Suprapubic skin (tissue), 4 donors: ENCODE measurements at places on chromosomes 6 and 20.

- DNase-seq, result no peak
Observed at GRCh38 chr6:41871691-41872090, 23.5 kb downstream of the USP49 start.

DNA sequence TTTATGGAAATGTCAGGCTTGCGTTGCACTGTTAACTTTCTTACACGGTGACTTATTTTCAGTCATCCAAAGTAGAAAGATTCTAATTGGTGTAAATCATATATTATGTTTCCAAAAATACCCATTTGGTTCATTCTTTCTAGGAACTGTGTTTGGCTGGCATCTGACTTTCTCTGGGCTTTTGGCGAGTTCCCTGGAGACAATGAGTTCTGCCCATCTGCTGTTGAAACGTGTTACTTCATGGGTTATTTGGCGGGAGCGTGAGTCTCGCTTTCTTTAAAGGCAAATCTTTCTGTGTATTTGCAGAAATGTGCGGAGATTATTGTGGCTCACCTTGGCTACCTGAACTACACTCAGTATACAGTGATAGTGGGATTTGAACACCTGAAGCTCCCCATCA, 29.5 kb downstream of the TMEM181 start:
- DNase-seq, result no peak

- DNase-seq, result no peak
Observed at GRCh38 chr20:42130810-42131596, 512.8 kb upstream of the CHD6 start.

DNA sequence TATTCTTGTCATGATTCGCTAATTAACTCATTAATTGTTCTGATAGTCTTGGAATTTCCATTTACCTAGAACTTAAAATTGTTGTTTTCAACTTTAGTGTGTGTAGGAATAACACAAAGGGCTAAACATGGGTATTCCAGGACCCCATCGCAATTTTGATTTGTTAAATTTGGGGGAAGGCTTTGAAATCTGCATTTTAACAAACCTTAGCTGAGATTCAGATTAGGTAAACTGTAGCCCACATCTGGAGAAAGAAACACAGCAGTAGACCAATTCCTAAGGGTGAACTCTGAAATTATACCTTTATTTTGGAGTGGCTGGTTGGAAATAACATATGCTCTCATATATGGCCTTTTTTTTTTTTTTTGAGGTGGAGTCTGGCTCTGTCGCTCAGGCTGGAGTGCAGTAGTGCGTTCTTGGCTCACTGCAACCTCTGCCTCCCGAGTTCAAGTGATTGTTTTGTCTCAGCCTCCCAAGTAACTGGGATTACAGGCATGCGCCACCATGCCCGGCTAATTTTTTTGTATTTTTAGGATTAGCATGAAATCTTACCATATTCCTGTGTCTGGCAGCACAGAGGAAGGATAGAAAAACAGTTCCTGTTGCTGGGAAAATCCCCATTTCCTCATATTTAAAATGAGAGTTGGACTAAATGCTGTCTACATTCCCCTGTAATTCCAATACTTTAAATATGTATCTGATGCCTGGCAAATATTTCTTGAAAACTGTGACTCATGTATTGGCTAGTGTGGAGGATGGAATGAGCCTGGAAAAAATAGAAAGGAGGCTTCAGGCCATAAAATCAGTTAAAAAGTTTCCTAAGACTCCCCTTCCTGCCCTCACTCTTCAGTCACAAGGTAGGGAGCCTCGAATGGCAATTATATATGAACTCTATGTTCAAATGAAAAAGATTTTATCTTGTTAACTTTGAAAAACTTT, 96.7 kb upstream of the FAM184A start:
- DNase-seq, result no peak

DNA sequence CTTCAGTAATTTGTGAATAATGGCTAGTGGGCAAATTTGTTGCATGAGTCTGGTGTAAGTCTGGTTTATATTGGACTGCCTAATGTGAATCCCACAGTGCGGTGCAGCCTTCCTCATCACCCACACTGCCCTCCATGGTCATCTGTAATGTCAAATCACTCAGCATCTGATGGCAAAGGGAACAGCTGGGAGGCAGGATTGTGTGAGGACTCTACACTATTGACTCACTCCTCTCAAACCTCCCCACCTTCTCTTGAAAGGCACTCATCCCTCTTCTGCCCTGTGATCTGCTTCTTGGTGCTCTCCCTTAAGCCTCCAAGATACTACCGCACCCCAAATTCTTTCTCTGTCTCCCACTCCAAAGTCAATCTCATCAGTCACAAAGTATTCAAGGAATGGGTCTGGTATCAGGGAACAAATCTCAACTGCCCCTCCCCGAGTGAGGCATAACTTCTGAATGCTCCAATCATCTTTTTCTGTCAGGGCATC, 146.0 kb upstream of the BEND6 start:
- DNase-seq, result no peak
